Right renal cortex interstitium (tissue), 3 donors: ENCODE measurements at places on chromosomes 1 and 21.

- DNase-seq, result no peak
These were observed 100.0 kb upstream of the NRIP1 start for GRCh38 chr21:15164678-15165303.

DNA sequence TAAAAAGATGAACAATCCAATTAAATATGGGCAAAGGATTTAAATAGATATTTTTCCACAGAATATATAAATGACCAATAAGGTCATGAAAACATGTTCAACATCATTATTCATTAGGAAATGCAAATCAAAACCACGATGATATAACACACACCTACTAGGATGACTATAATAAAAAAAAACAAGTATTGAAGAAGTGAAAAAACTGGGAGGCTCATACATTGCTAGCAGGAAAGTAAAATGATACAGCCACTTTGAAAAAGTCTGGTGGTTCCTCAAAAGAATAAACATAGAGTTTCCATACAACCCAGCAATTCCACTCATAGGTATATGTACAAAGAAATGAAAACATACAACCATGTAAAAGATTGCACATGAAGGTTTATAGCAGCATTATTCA lies 75.7 kb upstream of the RAB4A start:
- no peak for DNase-seq

DNA sequence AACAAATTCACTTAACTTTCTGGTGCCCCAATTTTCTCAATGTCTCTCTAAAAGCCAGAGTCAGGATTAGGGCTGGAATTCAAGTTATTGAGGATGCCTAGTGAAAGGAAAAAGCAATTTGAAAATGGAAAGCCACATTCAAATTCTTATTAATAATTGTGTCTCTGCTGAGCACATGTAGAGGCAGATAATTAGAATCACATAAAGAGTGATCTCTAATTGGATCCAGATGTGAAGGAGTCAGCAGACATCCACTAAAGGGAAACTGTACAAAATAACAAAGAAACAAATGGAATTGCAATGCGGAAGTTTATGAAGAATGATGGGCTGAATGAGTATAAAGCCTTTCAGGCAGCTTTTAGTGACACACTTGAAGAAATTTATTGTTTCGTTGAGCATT lies 482.6 kb downstream of the TTLL7 start:
- DNase-seq, result no peak

DNA sequence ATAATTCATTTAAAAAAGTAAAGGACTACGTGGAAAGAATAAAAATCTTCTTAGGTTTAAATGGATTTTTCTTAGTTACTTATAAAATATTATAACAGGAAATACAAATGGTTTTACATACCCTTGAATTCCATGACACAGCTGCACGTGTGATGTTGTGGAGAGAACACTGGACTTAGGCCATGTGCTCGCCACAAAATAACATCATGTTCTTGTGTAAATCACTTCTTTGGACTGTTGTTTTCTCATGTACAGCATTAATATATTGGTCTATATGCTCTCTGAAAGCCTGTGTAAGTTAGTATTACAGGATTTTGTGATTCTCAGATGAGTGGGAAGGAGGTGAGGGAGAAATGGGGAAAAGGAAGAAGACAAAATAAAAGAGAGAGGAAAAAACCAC lies 228.2 kb downstream of the DNM3 start:
- no peak for DNase-seq

GRCh38 chr21:46111193-46111571 lies 13.3 kb downstream of the COL6A2 start:
- no peak for DNase-seq

DNA sequence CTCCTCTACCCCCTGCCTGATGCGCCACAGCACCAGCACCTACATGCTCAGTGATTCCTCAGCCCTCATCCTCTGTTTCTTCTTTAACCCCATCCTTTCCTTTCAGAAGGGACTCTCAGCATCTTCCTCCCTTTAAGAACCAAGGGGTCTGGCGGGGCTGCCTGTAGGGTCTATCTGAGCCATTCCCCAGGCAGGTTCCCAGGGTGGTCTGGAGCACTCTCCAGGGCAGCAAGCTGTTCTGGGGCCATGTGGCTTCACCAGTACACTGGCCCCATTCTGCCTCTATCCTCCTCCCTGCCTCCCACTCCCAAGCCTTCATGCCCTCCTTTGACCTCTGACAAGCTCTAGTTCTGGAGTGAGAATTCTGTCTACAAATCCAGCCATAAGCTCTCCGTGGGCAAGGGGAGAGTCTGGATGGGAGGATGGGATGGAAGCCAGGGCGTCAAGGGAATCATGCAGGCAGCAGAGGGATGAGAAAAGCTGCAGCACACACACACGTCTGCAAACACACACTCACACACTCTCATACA lies 10.4 kb downstream of the BATF3 start:
- no peak for DNase-seq

GRCh38 chr1:233664253-233664652 lies 50.3 kb downstream of the KCNK1 start:
- DNase-seq, result no peak

- no peak for DNase-seq
These were observed 15.1 kb downstream of the FAAP20 start for GRCh38 chr1:2179283-2180013.

GRCh38 chr1:71488555-71489252 lies 407.9 kb upstream of the ZRANB2 start:
- no peak for DNase-seq

DNA sequence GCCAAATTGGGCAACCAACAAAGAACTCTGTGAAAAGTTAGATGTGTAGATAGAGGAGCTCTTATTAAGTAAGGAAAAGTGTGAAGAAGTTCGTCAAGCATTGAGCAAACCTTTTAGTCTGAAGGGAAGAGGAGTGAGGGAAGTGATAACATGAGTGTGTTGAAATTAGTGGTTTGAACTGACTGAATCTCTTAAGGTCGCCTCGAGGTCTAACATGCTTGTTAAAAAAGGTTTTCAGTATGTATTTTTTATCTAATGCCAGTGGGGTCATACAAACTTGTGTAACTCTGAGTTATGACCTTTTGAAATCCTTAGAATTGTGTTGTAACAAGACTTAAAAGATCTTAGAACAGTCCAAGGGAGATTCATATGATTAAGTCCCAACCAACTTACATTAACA lies 34.1 kb downstream of the SOAT1 start:
- DNase-seq, result no peak

GRCh38 chr1:2049225-2049717 lies 940 bp upstream of the PRKCZ start:
- no peak for DNase-seq
